ENCODE measurements at places on chromosomes 13 and 19. TPM values are rescaled to one million over a fixed set of nuclear protein-coding genes. Genes with fewer than 3 reads are reported as not detected.

DLL3 gene
- total RNA-seq = 0.16 TPM

- H3K27me3 ChIP-seq = peaks cover 85% of the 10 kb centered on the region
- no peak overlapping the region for H3K27ac ChIP-seq
- H3K4me1 ChIP-seq = peaks cover 49% of the 10 kb centered on the region
- no peaks in the 10 kb centered on the region for H3K36me3 ChIP-seq
- H3K4me3 ChIP-seq = no peak overlapping the region
These were observed 13.8 kb upstream of the MEIS3 start for GRCh38 chr19:47433121-47433520.

DNA sequence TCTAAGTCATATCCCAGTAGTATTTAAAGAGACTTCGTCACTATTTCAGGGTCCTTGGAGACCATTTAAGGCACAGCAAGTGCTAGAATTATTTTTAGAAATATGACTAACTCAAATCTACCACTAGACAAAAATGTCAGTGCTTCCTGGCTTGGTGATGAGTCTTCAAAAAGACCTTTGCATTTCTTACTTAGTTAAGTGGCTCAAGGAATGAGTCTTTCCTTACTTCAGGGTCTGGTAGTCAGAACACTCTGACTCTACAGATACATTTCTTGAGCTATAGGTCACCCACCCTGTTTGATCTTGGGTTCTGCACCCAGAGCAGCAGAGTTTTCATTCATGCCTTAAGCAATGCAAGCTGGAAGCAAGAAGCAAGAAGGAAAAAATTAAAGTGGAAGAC lies 191.0 kb upstream of the HTR2A start:
- no peaks in the 10 kb centered on the region for H3K27me3 ChIP-seq
- H3K4me1 ChIP-seq = no peaks in the 10 kb centered on the region
- no peak overlapping the region for H3K27ac ChIP-seq
- no peak for DNase-seq

C19orf18 gene
- total RNA-seq = 0.70 TPM

FFAR3 gene
- total RNA-seq = not detected

GRCh38 chr19:6693056-6693471 lies 23.1 kb upstream of the TNFSF14 start:
- no peaks in the 10 kb centered on the region for H3K36me3 ChIP-seq
- H3K27ac ChIP-seq = no peak overlapping the region
- no peak overlapping the region for H3K4me3 ChIP-seq
- H3K27me3 ChIP-seq = no peaks in the 10 kb centered on the region

ZNF585A gene
- 4.4 TPM for total RNA-seq

TEKTIP1 gene
- 12.3 TPM for total RNA-seq

CNN1 gene
- total RNA-seq = 0.26 TPM

RETN gene
- not detected for total RNA-seq

DNA sequence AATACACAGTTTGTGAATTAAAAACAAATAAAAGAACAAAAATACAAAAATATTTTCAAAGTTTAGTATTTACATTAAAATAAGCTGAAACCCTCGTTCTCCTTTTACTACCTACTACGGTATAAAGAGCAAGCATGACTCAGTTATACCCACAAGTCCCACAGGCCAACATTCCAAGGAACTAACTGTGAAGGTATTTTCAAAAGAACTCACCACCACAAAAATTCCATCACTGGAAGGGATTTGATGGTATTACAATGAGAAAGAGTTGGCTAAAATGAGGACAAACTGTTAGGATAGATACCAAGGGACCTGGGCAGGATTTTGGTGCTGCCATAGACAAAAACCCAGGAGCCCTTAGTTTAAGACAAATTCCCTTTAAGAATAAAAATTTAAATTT lies 122.7 kb downstream of the TBC1D4 start:
- H3K27ac ChIP-seq = no peak overlapping the region

APOE gene
- total RNA-seq = 2.0 TPM

- H3K27me3 ChIP-seq = peaks cover 7% of the 10 kb centered on the region
- no peaks in the 10 kb centered on the region for H3K36me3 ChIP-seq
- DNase-seq = no peak
- peaks cover 4% of the 10 kb centered on the region for H3K4me1 ChIP-seq
- H3K4me3 ChIP-seq = no peak overlapping the region
- H3K27ac ChIP-seq = no peak overlapping the region
These were observed 5.7 kb upstream of the NUP58 start for GRCh38 chr13:25295701-25296100.

- DNase-seq = no peak
- no peaks in the 10 kb centered on the region for H3K36me3 ChIP-seq
- no peaks in the 10 kb centered on the region for H3K27me3 ChIP-seq
- H3K4me1 ChIP-seq = peaks cover 48% of the 10 kb centered on the region
- no peak overlapping the region for H3K4me3 ChIP-seq
These were observed 15.0 kb downstream of the MYO9B start for GRCh38 chr19:17090583-17090982.

DNA sequence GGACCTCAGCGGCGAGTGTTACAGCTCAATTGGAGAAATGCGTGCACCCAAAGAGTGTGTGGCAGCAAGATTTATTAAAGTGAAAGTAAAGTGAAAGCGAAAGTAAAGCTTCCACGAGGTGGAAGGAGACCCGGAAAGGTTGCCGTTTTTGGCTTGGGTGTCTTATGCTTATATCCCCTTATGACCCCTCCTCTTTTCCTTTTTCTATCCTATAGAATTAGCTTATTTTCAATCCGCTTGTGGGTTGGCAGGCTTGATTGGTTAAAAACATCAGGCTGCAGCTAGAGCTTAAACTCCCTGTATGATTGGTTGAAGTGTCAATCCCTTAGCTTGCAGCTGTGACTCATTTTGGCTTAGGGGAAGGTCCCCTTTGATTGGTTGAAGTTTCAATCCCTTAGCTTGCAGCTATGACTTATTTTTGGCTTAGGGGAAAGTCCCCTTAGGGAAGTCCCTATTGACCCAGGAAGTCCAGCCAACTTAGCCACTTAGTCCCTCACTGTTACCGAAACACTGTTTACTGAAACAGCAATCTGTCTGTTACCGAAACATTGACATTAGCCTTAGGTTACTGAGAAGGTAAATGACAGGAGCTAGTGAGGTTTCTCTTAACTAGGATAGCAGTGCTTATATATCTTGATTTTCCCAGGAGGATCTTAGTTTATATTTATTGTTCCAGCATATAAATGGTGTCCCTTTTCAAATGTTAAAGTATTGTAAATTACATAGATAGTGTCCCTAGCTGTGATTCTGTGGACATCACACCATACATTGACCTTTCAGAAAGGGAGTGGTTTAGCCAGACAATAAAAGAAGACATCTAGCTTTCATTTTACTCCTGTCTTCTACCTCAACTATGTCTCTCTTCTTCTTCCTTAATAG lies 575.8 kb downstream of the DACH1 start:
- peak overlapping the region; percentile 45 for H3K4me3 ChIP-seq
- no peaks in the 10 kb centered on the region for H3K36me3 ChIP-seq
- no peaks in the 10 kb centered on the region for H3K4me1 ChIP-seq
- peak overlapping the region; percentile 93 for H3K27ac ChIP-seq
- H3K27me3 ChIP-seq = peaks cover 3% of the 10 kb centered on the region
- peak; percentile 73 for DNase-seq

GRCh38 chr13:112899281-112900225 lies 69.5 kb upstream of the MCF2L start:
- H3K4me3 ChIP-seq = no peak overlapping the region
- no peaks in the 10 kb centered on the region for H3K36me3 ChIP-seq
- H3K4me1 ChIP-seq = peaks cover 12% of the 10 kb centered on the region

GRCh38 chr19:51739466-51740213 lies 12.0 kb downstream of the FPR1 start:
- H3K4me3 ChIP-seq = no peak overlapping the region
- no peak overlapping the region for H3K27ac ChIP-seq
- no peaks in the 10 kb centered on the region for H3K36me3 ChIP-seq
- H3K27me3 ChIP-seq = peaks cover 2% of the 10 kb centered on the region

CAPN12 gene
- total RNA-seq = 2.5 TPM

GRCh38 chr13:47594833-47595232 lies 406.2 kb downstream of the SUCLA2 start:
- H3K4me1 ChIP-seq = no peaks in the 10 kb centered on the region
- H3K27me3 ChIP-seq = no peaks in the 10 kb centered on the region
- H3K4me3 ChIP-seq = no peak overlapping the region
- DNase-seq = no peak
- no peak overlapping the region for H3K27ac ChIP-seq

DNA sequence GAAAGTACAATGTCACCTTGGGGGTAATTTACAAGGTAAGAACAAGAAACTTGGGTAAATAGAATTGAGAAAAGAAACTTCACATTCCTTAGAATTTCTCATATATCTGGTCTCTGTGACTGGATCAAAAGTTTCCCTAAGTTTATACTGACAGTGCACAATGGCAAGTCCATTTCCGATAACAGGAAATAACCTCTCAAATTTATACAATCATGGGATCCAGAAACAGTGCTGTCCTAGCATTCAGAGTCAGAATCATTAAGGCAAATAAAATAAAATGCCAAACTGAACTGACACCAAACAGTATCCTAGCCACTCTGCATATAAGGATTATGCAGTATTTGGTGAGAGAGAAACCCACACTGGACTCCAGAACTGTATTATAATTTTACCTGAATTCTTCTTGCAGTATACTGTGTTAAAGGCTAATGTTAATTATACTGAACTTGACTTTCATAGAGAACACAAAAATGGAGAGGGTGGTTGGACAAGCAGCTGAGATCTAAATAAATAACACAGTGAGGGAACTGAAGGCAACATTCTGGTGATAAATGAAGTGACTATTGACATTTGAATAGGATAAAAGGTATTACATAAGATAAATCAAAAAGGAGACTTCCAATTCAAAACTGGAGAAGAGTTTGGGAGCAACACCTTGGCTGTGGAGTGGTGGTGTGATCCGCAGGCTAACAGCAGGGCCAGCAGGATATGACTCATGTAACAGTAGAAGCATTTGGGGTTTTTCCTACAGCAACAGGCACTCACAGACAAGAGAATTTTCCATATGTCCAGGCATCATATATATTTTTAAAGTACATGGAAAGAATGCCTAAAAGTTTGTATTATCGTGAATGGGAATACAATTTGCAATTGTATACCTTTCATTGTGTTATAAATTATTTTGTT lies 932.5 kb upstream of the MIR17HG start:
- no peaks in the 10 kb centered on the region for H3K36me3 ChIP-seq
- H3K27me3 ChIP-seq = no peaks in the 10 kb centered on the region
- DNase-seq = no peak
- H3K4me1 ChIP-seq = no peaks in the 10 kb centered on the region
- H3K4me3 ChIP-seq = no peak overlapping the region
- H3K27ac ChIP-seq = no peak overlapping the region

DNA sequence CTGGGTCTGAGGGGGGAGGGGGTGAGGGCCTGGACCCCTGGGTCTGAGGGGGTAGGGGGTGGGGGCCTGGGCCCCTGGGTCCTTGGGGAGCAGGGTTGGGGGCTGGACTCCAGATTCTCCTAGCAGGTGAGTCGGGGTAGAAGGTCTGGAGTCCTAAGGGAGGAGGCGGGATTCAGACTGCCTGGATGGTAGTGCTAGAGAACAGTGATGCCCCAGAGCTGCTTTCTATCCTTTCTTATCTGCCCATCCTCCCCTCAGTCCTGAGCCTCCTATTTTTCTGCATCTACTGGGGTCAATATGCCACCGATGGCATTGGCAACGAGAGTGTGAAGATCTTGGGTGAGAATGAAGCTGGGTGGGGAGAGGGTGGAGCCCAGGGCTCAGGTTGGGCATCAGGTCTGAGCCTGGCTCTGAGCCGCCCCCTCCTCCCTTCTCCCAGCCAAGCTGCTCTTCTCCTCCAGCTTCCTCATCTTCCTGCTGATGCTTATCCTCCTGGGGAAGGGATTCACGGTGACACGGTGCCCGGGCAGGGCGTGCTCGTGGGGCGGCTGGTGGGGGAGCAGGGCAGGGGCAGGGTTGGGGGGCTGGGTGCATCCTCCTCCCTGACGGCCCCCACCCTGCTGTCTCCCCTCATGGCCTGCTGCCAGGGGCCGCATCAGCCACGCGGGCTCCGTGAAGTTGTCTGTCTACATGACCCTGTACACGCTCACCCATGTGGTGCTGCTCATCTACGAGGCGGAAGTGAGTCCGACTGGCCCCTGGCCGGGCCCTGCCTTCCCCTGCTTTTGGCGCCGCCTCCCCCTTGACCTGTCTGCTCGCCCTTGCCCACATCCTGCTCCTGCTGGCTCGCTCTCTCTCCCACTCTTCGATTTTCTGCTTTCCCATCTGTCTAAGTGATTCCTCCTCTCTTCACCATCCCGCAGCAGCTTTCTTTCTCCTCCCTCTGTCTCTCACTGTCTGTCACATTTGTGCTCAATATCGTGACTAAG lies 3.4 kb downstream of the TMEM145 start:
- H3K27ac ChIP-seq = no peak overlapping the region
- H3K36me3 ChIP-seq = no peaks in the 10 kb centered on the region
- no peak overlapping the region for H3K4me3 ChIP-seq
- DNase-seq = no peak
- no peaks in the 10 kb centered on the region for H3K4me1 ChIP-seq

GRCh38 chr19:55115446-55116065 lies 1.9 kb downstream of the PPP1R12C start:
- H3K27me3 ChIP-seq = peaks cover 3% of the 10 kb centered on the region
- peak overlapping the region; percentile 68 for H3K27ac ChIP-seq
- H3K36me3 ChIP-seq = peaks cover 3% of the 10 kb centered on the region
- DNase-seq = no peak

DNA sequence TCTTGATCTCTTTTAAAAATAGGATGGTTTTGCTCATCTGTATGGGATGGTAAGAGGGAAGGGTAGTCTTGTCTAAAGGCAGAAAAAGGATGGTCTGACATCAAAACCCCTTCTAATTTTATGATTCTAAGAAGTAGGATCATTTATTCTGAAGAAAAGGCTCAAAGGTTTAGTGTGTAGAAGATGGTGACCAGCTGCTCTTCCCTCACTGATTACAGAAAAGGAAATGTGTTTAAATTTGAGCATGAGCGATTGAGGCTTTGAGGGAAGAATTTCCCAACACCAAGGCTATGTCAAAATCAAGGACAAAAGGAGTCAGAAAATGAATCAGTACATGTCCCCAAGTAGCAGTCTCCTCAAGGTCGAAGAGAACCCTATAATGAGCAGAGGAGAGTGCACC lies 909.8 kb downstream of the EFNB2 start:
- H3K27me3 ChIP-seq = no peaks in the 10 kb centered on the region
- H3K4me1 ChIP-seq = no peaks in the 10 kb centered on the region
- no peak for DNase-seq

- peaks cover 3% of the 10 kb centered on the region for H3K36me3 ChIP-seq
- no peaks in the 10 kb centered on the region for H3K27me3 ChIP-seq
- H3K4me1 ChIP-seq = peaks cover under 1% of the 10 kb centered on the region
These were observed 9.9 kb downstream of the FBXL3 start for GRCh38 chr13:77016888-77017623.

DNA sequence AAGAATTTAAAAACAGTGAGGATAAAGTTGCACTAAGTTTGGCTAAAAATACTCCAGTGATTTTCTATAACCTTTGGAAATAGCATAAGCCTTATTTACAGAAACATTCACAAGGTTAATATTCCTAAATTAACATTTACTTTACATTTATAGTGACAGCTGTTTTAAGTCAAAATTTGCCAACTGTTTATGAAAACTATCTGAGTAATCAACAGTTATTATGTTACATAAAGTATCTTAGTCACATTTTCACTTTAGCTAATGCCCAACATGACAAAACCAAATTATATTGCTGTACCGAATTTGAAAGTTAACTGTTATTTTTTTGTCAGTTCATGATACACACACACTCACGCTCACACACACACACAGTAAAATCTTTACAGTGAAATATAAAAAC lies 1.2 kb downstream of the TNFRSF19 start:
- H3K36me3 ChIP-seq = no peaks in the 10 kb centered on the region
- H3K4me1 ChIP-seq = peaks cover 6% of the 10 kb centered on the region
- H3K27me3 ChIP-seq = peaks cover 16% of the 10 kb centered on the region
- no peak for DNase-seq
- no peak overlapping the region for H3K27ac ChIP-seq
